Stimulated activated CD8-positive, alpha-beta memory T cell treated with anti-CD3 and anti-CD28 coated beads, Interleukin-12 subunit alpha, Interleukin-12 subunit beta, amount 100 ng/mL, for 4 hours (primary cell): ENCODE measurements at places on chromosomes 5 and 9.

DNA sequence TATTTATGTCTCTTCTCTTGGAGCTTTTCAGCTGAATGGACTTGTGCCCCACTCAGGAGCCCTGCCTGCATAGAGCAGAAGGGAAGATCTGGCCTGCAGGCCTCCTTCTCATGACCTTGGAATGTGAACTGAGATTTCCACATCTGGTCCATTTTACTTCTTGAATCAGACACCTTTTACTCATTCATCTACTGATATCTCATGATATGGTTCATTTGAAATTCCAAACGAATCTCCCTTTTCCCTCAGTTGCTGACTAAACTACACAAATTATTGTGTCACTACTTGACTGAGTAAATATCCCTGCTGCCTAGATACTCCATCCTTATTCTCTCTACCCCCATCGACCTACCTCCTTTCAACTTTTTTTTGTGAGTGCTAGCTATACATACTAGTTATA lies 138.7 kb downstream of the PLCXD3 start:
- DNase-seq, result no peak

GRCh38 chr9:70510157-70510770 lies 95.8 kb upstream of the KLF9 start:
- no peak for DNase-seq

DNA sequence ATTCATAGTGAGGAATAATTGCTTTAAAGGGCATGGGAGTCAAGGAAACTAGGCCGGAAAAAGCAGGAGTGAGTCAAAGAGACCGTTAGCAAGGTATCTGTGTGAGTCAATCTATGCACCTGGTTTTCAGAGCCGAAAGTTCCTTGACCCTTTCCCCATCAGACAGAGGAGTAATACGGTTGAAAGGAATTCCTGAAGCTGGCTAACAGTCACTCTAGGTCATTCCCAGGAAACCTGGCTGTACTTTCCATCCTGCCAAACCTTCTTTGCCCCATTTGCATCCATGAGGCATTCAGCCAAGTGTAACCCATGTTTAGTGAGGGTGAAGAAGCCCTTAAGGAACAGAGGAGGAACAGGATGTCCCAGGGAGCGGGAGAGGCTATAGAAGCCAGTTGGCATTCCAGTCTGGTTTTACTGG lies 16.2 kb downstream of the RBM18 start:
- DNase-seq, result no peak

GRCh38 chr9:14136646-14137370 lies 177.1 kb downstream of the NFIB start:
- DNase-seq, result no peak

- no peak for DNase-seq
Observed at GRCh38 chr5:31270396-31270795, 76.9 kb downstream of the CDH6 start.

DNA sequence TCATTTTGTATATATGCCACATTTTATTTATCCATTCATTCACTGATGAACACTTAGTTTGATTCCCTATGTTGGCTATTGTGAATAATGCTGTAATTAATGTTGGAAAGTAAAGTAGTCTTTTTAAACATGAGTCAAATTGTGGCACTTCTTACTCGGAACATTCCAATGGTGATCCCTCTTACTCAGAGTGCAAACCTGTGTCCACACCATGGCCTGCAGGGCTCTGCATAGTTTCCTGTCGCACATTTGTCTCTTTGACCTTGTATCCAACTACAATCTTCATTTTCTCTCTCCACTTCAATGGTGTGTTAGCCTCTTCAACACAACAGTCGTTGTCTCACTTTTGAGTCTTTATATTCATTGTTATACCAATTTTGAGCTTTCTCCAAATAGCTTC lies 98.1 kb upstream of the PAPPA start:
- no peak for DNase-seq

DNA sequence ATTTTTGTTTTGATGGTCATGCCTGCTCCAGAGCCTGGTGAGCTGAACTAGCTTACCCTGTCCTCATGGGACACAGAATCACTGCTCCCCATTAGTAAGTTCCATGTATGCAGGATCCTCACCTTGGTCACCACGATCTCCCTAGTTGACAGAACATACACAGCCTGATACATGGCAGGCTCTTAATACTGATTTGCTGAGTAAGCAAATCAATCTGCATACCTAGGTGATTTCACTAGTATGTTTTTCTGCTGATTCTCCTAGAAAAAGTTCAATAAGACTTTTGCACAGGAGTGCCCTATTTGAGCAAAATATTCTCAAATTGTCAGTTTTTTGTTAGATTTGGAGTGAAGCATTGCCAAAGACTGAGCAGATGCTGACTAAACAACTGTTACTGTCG lies 113.7 kb downstream of the ACER2 start:
- DNase-seq, result no peak

- no peak for DNase-seq
Observed at GRCh38 chr5:144088206-144089064, 82.0 kb downstream of the YIPF5 start.

DNA sequence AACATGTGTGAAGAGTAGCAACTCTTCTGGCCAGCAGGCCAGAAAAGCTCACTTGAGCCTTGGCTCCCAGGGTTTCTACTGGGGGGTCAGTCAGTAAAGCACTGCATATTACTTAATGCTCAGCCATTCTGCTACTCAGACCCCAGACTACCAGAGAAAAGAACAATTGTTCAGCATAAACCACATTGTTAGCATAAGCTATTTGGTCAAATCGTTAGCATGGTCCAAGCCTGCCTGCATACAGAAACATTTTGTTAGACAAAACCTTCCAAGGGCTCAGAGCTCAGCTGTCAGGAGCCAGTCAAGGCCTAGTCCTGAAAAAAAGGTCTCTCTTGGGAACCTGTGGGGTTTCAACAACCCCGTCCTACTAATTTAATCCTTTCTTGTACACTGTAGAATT lies 449.3 kb downstream of the PRR16 start:
- DNase-seq, result no peak

DNA sequence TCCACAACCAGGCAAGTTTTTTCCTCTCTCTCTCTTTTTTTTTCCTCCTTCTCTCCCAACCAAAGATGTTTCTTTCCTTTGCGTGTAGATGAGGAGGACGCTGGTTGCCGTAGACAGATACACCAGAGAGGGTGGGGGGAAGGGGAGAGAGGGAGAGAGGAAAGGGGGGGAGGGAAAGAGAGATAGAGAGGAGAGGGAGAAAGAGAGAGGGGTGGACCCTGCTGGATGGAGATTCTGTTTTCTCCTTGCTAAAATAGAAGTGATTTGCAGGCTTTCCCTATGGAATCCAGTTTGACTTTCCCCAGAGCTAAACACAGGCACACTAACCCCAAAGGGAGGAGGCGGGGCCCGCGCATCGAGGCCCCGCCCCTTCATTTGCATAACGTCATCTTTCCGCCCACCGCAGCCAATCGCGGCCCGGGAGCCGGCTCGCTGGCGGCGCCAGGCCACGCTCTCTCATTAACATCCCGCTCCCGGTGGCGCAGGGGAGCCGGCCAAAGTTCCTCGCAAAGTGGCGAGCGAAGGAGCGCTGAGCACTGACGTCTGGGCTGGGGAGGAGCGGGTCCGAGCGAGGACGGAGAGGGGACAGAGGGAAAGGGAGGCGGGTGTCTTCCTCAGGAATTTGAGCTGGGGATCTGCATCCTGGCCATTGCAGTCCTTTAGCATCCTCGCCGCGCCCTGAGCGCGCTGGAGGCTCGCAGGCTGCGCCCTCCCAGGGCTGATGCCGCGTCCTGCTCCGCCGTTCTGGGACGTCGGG lies 487 bp upstream of the EBF1 start:
- peak; percentile 73 for DNase-seq

DNA sequence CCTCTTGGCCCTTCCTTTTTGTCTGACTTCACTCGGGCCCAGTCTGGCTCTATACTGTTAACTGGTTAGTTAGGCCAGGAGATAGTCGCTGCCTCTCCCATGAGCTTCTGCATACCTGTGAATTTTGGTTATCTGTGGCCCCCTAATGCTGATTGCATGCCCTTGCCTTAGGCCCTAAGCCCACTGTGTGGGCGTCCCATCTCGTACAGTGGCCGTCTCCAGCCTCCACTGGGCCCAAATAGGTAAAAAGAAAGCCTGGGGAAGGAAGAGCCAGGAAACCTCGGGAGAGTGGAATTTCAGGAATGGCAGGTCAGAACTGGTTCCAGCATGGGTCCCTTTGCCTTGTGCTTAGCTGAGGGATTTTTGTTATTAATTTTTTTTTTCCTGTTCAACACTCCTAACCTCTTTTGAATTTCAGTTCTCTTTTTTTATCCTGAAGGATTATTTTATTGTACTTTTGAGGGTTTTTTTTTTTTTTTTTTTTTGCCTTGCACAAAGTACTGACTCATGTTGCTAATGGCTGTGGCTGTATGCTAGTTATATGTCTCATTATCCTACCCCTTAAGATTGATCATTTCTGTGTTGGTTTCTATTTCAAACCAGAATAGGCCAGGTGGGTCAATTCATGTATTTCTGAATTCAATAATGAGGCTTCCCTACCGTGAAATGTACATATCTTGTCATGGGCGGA lies 3.4 kb downstream of the PRRC2B start:
- no peak for DNase-seq

GRCh38 chr9:973295-973834 lies 3.1 kb upstream of the DMRT3 start:
- no peak for DNase-seq

DNA sequence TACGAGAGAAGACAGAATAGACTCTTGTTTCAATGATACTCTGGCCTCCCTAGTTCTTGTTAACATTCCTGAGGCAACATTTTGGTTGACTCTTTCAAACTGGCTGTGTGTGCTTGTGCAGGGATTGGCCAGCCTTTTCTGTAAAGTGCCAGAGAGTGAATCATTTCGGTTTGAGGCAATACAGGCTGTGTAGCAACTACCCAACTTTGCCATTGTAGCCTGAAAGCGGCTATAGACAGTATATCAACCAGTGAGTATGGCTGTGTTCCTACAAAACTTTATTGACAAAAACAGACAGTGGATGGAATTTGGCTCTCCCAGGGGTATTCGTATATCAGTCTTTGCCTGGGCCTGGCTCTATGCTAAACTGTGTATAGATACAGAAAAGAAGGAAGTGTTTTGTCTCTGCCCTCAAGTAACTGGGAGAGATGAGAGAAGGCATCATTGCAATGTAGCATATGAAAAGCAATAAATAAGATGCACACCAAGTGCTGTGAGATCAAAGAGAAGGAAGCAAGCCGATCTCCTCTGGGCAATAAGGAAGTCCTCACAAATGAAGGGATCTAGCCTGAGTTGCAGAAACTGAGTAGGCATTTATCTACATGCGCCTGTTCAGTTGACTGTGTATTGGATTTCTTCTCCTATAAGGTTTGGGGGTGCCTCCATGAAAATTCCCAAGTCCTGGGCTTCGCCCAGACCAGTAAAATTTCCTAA lies 568.0 kb upstream of the KLF4 start:
- DNase-seq, result no peak

- DNase-seq, result no peak
Observed at GRCh38 chr9:17993024-17993423, 414.2 kb downstream of the SH3GL2 start.

- DNase-seq, result no peak
Observed at GRCh38 chr9:107700847-107701246, 211.3 kb upstream of the KLF4 start.

GRCh38 chr5:59666440-59667068 lies 227.0 kb downstream of the PDE4D start:
- DNase-seq, result no peak

GRCh38 chr5:932151-932627 lies 39.5 kb downstream of the TRIP13 start:
- no peak for DNase-seq

DNA sequence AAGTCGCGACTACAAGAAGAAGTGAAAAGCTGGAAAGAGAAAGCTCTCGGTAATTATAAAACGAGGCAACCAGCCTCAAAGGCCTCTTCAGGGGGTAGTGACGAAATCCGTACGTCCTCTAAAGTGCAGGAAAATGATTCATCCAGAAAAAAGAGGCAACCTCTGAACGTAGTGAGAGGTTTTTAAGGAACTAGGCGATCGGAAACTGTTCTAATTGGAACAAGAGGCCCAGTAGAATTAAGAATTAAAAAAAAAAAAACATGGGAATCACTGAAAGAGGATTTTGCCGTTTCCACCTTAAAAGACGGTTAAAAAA lies 1.0 kb downstream of the CSNK1A1 start:
- no peak for DNase-seq

DNA sequence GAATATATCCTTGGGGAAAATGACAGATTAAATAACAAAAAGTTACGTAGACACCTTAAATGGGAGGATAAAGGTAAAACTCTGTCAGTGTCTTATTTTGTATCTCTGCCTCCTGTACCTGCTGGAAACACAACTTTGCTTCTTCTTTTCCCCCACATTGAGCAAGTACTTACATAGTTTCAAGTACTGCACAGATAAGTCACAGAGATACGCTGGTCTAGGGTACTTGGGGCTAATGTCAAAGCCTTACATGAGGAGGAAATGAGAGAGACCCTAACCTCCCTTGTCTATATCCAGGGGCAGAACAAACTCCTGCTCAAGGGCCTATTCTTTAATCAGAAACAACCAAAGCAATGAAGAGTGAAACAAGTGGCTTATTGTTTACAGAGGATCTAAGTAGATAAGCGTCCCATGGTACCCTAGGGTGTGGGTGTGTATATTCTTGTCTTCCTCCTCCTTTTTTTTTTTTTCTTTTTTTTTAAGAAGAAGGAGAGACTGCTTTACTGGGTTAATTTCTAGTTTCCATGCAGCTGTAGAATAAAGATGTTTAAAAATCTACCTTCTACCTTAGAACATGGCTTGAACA lies 43.1 kb downstream of the ELL2 start:
- DNase-seq, result no peak
